ENCODE measurements at places on chromosomes 13 and 19. TPM values are rescaled to one million over a fixed set of nuclear protein-coding genes. Genes with fewer than 3 reads are reported as not detected.

The NMRK2 gene
- polyA plus RNA-seq: not detected

The MAMSTR gene
- polyA plus RNA-seq: 0.31 TPM

The OR4F17 gene
- polyA plus RNA-seq: not detected

The ZNF132 gene
- 2.1 TPM for polyA plus RNA-seq

The FXYD1 gene
- 1.2 TPM for polyA plus RNA-seq

The SYT5 gene
- polyA plus RNA-seq: 2.0 TPM

The OVOL3 gene
- polyA plus RNA-seq: not detected

- DNase-seq: no peak
Observed at GRCh38 chr19:40805258-40805868, 6.4 kb downstream of the EGLN2 start.

DNA sequence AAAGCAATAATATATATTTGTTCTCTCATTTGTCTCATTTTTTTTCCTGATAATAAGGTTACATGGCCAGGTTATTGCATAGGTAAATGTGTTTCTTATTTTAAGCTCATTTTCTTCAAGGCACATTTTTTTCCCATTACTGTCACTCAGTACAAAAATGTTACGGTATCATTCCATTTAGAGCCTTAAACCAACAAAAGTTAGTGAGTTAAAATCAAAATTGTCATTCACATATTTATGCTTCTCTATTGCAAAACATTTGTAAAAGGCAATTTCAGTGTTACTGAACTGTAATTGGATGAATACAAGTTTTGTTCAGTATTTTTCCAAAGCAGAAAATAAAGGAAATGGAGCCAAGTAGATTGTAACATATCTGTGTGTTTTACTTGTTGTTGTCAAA lies 117.6 kb upstream of the MAB21L1 start:
- no peak for DNase-seq

GRCh38 chr13:99367106-99367616 lies 60.0 kb upstream of the GPR183 start:
- DNase-seq: no peak

DNA sequence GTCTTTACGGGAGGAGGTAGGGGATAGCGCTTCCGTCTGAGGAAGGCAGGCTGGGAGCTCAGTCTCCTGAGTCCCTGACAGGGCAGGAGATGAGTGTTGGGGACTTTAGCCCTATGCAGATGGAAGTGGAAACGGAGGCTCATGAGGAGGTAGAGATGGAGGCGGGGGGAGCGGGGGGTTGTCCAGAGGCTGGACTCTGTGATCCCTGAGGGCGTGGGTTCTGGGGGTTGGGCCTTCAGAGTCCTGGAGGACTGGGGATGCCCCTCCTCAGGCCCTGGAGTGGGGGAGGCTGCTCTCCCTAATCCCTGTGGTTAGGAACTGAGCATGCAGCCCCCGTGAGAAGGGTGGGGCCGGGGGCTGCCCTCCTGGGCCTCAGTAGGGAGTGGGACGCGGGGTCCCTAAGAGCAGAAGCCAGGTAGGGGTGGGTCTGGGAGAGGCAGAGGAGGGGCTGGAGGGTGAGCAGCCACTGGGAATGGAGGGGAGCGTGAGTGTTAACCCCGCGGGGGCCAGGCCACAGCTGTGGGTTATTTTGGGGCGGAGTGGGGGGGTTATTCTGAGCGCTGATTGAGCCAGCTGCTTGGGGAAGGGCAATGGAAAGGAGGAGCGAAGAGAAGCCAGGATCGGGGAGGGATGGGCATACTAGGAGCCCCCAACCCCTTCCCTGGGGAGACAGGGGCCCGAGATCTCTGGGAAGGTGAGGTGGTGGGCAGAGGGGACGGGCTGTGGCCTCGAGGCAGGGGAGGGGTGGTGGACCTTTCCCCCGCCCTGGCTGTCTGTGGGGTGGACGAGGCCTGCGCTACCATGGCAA lies 2.8 kb downstream of the GRIN2D start:
- no peak for DNase-seq

- DNase-seq: no peak
Observed at GRCh38 chr19:47660435-47660832, 51.5 kb downstream of the BICRA start.

DNA sequence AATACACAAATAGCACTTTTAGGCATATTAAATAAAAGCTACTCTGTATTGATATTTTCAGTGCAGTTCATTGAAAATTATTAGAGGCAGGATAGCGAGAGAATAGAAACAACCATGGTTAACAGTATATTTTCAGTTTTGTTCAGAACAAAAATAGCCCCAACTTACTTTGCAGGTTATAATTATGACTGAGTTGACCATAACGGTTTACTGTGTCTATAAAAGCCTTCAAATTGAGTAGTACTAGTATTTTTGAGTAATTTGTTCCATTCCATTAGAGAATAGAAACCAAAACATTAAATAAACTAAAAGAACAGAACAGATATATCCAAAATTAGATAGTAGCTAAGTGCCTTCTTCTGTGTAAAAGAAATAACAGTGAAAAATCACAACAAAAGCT lies 1108.4 kb upstream of the PCDH20 start:
- no peak for DNase-seq

- DNase-seq: no peak
Observed at GRCh38 chr19:51246164-51246552, 4.7 kb upstream of the SIGLECL1 start.

DNA sequence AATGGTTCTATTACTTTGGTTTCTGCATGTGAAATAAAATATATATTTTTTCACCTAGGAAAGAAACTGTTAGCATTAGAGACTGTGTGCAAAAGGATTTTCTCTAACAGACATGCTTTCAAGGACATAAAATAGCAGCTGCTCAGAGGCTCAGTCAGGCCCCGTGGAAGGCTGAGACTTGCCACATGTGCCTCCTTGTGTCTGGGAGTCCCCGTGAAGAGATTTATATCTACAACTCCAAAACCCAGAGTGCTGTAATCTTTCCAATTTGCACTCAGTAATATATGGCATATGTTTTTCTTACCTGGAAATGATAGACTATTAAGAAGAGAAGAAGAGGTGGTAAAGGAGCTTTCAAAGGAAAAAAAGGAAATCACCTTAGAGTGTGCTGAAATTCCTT lies 371.6 kb upstream of the OBI1 start:
- no peak for DNase-seq

DNA sequence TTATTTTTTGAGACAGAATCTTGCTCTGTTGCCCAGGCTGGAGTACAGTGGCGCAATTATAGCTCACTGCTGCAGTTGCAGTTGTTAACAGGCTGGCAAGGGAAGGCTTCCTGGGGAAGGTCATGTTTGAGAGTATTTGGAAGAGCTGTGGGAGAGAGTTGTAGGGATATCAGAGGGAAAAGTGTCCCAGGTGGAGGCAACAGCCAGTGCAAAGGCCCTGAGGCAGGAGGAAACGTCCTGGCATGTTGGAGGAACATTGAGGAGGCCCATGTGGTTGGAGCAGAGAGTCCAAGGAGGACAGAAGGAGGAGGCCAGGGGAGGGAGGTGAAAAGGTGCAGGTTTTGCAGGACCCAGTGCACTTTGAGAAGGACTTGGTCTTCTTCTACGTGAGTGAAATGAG lies 2.2 kb upstream of the DUS3L start:
- no peak for DNase-seq

GRCh38 chr13:89790696-89791095 lies 1556.8 kb upstream of the MIR17HG start:
- no peak for DNase-seq

All from naive B cell (primary cell).